ENCODE measurements at places on chromosomes 16 and 17.
A peak's percentile ranks its signal among the peaks of the same experiment; 100 is the strongest.

GRCh38 chr17:34370997-34371395 lies 8.0 kb upstream of the CCL1 start:
- DNase-seq = no peak

DNA sequence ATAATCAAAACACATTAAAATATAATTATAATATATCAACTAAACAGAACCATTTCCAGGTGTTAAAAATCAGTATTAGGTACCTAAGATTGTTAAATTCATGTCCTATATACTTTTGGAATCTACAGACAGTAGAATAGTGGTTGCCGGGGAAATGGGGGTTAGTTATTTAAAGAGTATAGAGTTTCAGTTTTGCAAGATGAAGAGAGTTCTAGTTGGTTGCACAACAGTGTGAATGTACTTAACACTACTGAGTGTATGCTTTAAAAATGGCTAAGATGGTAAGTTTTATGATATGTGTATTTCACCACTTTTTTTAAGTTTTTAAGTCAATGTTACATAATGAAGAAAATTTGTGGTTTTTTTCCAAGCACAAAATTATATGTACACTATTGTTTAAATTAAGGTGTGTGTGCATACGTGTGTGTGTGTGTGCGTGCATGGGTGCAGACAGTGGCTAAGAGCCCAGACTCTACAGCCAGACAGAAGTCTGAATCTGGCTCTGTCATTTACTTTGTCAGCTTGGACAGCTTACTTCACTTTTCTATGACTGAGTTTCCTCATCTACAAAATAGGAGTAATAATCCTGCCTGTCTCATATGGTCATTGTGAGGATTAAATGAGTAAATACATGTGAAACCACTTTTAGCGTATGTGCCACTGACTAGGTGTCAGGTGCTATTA lies 25.3 kb upstream of the PHAF1 start:
- DNase-seq = no peak

DNA sequence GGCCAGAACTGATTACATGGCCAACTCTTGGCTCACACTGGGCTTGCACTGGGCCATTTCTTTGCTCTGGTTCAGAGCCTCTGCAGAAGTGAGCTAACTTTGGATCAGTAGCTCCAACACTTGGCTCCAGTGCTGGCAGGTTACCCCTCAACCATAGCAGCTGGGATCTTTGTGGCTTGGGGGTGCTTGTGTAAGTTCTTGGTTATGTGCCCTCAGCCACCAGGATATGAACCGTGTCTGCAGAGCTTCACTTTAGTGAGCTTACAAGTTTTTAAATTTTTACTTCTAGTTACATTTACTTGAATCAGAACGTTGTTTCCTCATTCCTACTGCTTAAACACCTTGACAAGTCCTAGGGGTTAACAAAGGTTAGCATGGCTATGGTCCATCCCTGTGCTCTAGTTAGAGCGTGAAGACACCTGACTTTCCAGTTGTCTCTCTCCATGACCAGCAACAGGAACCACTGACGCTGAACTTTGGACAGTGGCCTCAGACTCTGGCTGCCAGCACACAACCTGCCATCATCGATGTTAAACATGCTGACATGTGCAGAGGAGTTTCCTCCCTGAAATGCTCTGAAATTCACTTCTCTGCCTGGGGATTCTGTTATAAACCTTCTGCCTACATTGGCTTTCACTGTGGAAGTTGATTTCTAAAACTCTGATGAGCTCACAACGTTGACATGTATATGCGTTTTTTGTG lies 4.1 kb downstream of the PDF start:
- DNase-seq = no peak

GRCh38 chr16:63539276-63539675 lies 1503.0 kb upstream of the CDH8 start:
- no peak for DNase-seq

DNA sequence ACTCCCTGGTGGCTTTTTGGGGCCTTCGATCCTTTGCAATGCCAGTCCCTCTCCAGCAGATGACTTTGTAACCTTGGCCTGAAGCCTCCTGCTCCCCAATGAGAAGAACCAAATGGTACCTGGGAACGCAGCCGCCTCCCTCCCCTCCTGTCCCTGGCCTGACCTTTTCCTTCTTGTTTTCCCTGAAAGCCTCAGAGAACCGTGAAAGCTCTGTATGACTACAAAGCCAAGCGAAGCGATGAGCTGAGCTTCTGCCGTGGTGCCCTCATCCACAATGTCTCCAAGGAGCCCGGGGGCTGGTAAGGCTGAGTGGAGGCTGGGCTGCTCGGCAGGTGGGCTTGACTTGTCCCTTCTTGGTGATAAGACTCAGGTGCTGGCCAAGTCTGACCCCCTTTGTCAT lies 88.0 kb downstream of the SDR42E1 start:
- no peak for DNase-seq

GRCh38 chr16:55734665-55735064 lies 78.9 kb downstream of the SLC6A2 start:
- DNase-seq = no peak

- no peak for DNase-seq
These were observed 27.1 kb downstream of the HNF1B start for GRCh38 chr17:37717627-37718323.

DNA sequence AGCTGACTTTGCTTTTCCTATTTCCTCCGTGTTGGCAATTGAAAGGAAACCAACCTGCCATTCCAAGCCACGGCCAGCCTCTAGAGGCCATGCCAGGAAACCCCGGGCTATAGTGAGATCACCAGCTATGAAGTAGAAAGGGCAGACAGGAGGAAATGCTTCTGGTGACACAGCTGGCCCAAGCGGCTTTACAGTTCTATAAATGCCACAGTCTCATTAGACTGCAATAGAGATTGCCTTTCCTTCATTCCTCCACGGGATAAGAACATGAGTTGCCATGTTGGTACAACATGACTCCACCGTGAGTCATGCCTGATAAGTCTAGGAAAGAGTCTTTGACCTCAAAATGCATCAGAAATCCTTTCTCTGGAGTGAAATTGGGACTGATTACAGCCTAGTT lies 384.9 kb downstream of the GRIN2A start:
- DNase-seq = no peak

GRCh38 chr16:56950881-56951771 lies 10.6 kb upstream of the CETP start:
- no peak for DNase-seq

DNA sequence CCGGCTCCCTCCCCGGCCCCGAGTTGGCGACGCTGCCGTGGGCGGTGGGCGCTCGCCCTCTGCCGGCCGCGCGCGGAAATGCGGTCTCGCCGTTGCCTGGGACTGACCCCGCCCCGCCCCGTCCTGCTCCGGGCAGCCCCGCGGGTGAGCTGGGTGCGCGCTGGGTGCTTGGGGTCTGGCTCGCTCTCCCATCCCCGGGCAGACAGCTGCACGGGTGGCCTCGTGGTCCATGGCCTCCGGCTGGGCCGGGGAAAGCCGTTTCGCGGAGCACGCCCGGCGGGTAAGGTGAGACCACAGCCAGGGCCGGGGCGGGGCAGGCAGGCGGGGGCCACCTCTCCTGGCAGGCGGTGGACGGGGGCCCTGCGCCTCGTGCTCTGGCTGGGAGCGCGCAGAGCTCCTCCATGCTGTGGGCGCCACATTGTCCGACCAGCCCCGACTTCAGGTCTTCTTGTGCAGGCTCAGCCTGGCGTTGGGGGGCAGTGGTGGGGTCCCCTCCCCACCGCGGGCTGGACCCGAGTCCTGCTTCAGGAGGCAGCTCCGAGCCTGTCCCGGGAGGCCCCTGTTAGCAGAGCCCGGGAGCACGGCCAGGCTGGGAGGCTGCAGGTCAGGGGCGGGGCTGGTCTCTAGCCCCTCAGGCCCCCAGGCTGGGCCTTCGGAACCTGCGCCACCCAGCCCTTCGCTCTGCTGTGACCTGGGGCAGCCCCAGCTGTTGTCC lies 7.0 kb upstream of the C1QTNF8 start:
- DNase-seq = no peak

DNA sequence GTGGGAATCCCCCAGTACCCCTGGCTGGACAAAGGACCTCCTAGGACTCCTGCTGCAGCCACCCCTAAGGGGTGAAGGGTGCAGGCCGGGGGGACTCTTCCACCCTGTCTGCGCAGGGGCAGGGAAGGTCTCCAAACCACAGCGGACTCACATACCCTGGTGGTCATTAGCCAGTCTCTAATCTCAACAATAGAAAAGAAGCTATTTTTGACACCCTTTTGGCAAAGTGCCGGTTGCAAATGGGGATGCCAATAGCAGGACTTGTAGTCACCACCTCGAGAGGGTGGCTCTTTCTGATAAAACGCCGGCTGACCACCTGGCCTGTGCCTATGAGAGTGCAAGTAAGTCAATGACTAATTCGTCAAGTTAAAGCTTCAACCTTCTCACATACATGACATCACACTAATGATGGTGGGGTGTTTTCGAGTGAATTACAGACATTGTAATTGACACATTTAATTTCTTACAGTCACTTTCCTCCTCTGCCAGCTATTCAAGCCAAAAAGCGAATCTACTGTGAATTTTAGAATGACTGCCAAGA lies 23.1 kb upstream of the DNAH17 start:
- DNase-seq = no peak

DNA sequence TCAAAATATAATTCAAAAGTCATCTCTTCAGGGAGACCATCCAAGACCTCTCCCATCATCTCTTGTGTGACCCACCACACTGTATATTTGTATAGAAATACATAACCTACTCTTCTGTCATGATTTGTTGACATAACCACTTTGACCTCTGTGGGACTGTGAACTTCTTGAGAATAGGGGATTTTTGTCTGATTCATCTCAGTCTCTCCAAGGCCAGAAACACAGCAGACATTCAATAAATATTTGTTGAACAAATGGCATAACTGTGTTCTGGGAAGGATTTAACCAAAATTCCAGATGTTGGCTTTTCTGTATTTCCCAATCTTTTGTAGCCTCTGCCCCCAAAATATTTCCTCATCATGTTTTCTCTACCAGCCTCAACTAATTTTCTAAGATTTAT lies 169.7 kb downstream of the CDH11 start:
- peak; percentile 75 for DNase-seq

DNA sequence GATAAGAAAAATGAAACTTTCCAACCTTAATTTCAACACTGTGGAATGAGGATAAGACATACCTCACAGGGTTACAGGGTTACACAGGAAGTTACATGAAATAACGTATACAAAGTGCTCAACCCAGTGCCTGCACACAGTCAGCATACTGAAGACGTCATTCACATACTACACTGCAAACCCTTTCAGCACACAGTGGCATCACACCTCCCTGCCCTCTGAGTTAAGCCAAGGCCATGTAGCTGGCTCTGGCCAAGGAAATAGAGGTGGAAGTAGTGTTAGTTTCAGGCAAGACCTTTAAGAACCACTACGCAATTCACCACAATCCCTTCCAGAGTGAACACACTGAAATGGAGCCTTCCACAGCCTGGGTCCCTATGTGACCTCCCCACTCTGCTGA lies 46.6 kb upstream of the GSG1L start:
- no peak for DNase-seq

- DNase-seq = no peak
These were observed 9.5 kb upstream of the TEKT3 start for GRCh38 chr17:15350777-15351477.

- peak; percentile 7 for DNase-seq
These were observed 21.4 kb upstream of the SLC46A1 start for GRCh38 chr17:28427371-28427770.

GRCh38 chr16:1295465-1295864 lies 14.0 kb upstream of the UBE2I start:
- DNase-seq = no peak

GRCh38 chr16:48121276-48121675 lies 34.5 kb downstream of the ABCC12 start:
- no peak for DNase-seq

DNA sequence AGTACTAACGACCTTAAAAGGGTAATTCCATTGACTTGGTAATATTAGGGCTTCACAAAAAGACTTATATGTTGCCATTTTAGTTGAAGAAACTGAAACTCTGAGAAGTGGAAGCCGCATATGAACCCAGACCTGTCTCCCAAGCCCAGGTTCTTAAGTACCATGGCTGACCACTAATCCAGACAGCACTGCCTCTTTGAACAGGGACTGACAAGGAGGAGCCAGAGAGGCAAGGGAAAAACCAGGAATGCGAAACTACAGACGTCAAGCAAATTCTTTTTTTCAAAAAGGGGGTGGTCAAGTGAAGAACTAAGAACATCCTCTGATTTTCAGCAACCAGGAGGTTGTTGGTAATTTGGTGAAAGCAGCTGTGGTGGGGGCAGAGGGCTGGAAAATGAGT lies 15.2 kb downstream of the CYB5D1 start:
- no peak for DNase-seq

GRCh38 chr16:28082624-28083023 lies 19.1 kb upstream of the GSG1L start:
- no peak for DNase-seq

DNA sequence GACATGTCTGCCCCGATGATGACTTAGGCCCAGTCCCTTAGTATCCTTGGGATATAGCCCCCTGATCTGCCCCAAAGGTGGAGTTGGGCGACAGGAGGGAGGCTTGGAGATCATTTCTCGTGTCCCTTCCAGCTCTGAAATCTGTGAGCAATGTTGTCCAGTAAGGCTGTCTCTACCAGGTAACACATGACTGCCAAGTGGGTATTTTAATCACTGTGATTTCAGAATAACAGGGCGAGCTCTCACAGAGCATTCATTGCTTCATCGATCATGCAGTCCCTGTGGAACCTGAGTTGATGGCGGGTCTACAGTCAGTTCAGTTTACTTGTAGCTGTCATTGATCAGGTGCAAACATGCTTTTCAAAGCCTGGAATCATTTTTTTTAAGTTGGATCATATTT lies 39.2 kb downstream of the KSR1 start:
- no peak for DNase-seq

DNA sequence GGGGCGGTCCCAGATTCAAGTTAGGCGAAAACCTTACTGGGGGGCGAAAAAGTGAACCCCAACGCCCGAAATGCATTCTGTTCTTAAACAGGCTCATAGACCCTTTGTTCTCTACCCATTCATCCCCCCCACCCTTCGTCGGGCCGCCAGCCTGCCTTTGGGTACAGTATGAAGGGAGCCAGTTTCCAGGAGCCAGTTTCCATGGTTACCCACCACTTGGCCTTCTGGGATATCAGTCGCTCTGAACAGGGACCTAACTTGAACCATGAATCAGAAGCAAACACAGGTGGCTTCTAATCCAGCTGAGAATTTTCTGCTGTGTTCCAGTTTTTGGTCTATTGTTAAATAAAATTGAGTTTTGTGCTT lies 532 bp downstream of the DHX40 start:
- DNase-seq = peak; percentile 49

DNA sequence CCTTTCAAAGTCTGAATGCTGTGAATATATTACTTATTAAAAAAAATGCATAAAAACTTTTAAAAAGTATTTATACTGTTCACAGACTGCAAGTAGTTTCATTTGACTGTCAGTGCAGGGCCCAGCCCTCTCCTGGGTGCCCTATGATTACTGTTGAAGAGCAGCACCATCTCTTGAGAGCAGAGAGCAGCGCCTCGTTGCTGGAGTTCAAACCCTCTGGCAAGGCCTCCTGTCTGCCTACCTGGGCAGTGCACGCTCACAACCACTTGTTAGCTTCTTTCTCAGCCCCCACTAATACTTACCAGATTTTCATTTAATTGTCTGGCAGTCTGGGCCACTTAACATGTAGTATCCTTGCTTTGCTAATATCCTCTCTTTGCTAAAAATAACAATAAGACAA lies 233.4 kb downstream of the PHKB start:
- DNase-seq = no peak

GRCh38 chr17:57999496-58000017 lies 7.5 kb downstream of the SRSF1 start:
- DNase-seq = peak; percentile 57
